ENCODE measurements at places on chromosomes 12 and 14.

DNA sequence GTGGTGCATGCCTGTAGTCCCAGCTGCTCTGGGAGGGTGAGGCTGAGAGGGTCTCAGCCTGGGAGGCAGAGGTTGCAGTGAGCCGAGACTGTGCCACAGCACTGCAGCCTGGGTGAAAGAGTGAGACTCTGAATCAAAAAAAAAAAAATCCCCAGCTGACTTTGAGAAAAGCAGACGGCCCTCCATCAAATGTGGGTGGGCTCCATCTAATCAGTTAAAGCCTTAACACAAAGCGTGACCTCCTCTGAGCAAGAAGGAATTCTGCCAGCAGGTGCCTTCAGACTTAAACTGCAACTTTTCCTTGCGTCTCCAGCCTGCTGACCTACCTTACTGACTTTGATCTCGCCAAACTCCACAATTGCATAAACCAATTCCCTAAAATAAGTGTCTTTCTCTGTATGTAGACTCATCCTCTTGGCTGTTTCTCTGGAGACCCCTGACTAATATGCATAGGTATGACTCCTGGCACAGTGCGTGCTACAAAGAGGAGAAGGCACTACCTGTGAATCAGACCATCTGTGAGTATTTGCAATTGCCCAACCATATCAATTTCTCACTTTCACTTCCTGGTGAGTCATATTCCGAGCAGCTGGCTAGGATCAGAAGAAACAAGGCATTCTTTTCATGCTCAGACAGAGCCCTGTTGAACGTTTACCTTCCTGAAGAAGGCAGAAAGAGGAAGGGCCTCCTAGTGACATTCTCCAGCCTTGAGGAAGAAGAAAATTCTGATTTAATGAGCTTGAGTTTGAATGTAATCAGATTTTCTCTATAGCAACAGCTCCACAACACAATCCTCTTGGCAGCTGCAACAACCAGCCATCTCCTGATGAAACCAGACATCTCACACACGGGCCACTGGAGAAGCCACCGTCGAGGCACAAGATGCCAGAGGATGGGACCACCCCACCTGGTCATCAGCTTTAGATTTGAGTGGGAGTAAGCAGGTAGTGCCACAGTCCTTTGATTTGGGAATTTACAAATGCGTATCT lies 54.3 kb downstream of the CLMN start:
- peak; percentile 24 for DNase-seq

GRCh38 chr14:97408937-97409815 lies 612.0 kb downstream of the VRK1 start:
- no peak for DNase-seq

GRCh38 chr12:125402874-125403789 lies 337.9 kb downstream of the AACS start:
- no peak for DNase-seq

- DNase-seq: no peak
Observed at GRCh38 chr14:101501858-101502615, 59.3 kb upstream of the DIO3 start.

GRCh38 chr14:24361326-24361725 lies 6.7 kb upstream of the NFATC4 start:
- DNase-seq: no peak

DNA sequence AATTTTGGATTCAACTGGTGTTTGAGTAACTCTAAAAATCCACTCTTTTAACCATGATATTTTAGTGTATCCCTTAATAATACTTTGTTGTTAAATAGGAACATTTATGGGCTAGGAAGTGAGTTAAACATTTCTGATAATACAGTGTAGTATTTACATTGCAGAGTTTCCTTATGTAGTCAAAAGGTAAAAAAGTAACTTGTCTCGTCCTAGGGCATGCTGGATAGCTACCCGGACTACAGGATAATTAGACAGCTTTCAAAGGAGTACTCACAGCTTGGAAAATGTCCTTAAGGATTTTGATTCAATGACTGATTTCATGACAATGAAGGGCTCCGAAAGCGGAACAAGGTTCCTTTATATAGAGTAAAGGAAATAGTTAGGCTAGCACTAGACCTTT lies 14.5 kb upstream of the KITLG start:
- DNase-seq: no peak

DNA sequence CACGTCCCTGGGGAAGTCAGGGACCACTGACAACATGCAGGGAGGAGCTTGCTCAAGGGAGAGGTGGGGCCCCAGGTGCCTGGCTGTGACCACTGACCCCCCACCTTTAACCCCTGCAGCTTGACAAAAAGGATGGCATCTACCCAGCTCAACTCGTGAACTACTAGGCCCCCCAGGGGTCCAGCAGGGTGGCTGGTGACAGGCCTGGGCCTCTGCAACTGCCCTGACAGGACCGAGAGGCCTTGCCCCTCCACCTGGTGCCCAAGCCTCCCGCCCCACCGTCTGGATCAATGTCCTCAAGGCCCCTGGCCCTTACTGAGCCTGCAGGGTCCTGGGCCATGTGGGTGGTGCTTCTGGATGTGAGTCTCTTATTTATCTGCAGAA lies 26.3 kb downstream of the HIP1R start:
- DNase-seq: no peak

GRCh38 chr14:72608391-72609204 lies 285.3 kb downstream of the DPF3 start:
- peak; percentile 84 for DNase-seq

Data from GM04504 (cell line).